Iris pigment epithelial cell (primary cell): ENCODE measurements at places on chromosomes 4 and X.

- DNase-seq: peak; percentile 31
Measured at GRCh38 chr4:121860121-121860520, 10.2 kb downstream of the BBS7 start.

DNA sequence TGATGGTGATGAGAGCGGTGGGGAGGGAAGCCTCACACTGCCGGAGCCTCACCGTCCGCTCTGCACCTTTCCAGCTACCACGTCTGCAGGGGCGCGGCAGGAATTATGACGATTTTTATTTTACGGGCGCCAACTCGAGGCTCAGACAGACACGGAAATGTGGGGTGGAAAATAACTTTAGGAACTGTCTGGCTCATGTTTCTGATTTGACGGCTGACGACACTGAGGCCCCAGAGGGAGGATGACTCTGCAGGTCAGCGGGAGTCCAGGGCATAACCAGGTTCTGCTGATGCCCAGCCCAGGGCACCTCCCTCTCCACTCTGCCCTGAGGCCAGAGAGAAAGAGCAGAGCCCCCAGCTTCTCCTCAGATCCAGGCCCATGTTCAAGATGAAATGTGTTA lies 43.9 kb downstream of the C4orf50 start:
- DNase-seq: no peak

GRCh38 chrX:11953615-11954014 lies 184.7 kb upstream of the FRMPD4 start:
- peak; percentile 95 for DNase-seq

GRCh38 chr4:108561116-108561515 lies 59.3 kb upstream of the RPL34 start:
- no peak for DNase-seq

- no peak for DNase-seq
Measured at GRCh38 chr4:11423465-11423864, 5.2 kb downstream of the HS3ST1 start.
